AG20443 (cell line): ENCODE measurements at places on chromosomes 5 and 9.

- DNase-seq = no peak
Measured at GRCh38 chr9:110427497-110428104, 89.9 kb upstream of the TXNDC8 start.

DNA sequence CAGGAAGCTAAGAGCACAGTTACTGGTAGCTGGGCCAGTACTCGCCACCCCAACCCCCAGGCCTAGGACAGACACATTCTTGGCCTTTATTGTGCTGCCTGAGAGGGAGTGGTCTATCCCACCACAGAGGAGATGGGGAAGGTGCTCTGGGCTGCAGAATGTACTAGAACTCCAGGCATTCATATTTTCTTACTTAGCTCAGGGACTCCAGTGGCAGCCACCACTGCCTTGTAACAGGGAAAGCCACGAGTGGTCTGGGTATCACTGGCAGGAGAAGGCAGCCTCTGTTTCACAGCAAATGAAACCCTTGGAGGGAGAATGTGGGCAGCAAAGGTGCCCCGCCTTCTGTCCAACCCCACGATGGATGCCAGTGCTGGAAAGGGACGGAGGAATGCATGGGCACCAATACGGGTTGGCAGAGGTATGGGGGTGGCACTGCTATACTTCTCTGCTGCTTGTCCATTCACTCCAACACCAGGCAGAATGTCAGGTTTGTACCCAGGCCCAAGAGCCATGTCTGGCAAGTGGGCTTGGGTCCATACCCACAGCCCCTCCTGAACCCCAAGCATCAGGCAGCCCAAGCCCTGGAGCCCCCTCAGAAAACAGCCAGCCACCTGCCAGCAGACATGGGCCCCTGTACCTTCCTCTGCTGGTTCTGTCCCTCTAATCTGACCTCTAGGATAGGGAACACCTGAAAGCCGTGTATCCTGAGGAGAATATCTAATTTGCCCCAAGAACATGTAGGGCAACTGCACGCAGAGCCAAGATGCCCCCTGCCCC is 4.6 kb downstream of the SEPTIN8 start:
- DNase-seq = no peak

DNA sequence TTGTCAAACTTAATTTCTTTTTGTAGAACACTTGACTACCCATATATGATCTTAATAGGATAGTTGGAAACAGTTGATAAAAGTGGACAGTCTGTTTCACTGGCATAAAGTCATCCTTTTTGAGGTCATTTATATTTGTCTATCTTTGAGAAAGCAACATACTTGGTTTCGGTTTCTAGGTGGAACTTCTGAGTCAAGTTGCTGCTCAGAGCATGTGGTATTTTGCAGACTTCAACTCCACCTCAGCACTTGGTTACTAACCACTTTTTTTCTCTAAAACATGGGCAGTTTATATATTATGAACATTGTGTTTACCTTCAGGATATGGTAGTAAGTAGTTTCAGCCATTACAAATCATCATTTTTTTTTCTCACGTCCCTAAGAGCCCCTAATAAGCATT is 1749.0 kb upstream of the C9orf72 start:
- no peak for DNase-seq

- no peak for DNase-seq
Measured at GRCh38 chr9:136526625-136527066, 19.2 kb downstream of the NOTCH1 start.

DNA sequence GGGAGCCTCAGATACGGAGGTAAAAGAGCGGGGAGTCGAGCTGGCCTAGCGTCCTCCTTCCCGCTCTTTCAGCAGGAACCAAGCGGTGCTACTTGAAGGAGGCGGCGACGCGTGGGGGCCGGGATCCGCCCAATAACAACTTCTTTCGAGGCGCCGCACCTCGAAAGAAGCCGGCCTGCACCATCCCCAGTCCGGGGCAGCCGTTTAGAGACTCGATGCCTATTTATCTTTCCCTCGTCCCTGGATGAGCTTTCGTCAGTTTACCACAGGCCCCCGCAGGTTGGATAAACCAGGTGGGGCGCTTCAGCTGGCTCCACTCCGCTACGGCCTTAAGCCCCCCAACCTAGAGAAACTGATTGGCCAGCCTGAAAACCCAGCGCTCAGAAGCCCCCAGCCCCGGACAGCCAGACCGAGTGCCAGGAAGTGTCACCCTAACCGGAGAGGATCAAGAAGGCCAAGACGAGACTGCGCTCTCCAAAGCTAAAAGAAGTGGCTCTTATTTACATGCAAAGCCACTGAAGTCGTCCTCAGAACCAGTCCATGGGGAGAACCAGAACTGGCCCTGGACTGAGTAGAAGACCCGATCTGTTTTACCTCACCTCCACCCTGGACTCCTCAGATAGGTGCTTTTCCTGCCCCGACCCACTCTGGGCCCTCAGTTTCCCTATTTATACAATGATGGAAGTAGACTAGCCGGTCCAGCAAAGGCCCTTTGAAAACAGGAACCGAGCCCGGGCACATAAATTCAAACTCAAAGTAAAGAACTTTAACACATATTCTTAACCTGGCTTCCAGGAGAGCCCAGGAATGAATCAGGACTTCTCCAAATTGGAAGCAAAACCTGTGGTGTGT is 1.4 kb downstream of the HAND1 start:
- no peak for DNase-seq

GRCh38 chr9:34372467-34373011 is 4.2 kb downstream of the MYORG start:
- DNase-seq = no peak

DNA sequence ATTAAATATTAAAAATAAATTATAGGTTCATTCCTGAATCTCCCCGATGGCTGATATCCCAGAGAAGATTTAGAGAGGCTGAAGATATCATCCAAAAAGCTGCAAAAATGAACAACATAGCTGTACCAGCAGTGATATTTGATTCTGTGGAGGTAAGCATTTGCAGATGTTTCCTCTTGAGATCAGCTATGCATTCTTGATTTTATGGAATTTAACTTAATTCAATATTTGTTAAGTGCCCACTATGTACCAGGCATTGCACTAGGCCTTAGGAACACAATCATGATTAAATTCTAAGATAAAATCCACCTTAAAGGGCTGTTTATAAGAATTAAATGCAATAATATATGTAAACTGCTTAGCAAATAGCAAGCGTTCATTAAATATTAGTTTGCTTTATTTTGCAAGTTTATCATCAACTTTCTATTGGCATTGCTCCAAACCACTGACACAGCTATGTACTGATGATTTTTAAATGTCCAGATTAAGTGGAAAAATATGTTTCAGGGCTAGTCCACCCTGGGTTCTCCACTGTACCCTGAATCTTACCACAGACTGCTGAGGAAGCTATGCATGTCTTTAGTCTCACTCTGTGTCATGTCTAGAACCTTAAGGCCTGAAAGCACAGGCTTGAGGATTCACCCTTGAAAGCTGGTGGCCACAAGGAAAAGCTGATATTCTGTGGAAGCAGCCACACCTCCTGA is 33.2 kb downstream of the SLC22A4 start:
- DNase-seq = peak; percentile 57

- no peak for DNase-seq
Measured at GRCh38 chr5:34521628-34522290, 134.4 kb upstream of the RAI14 start.

DNA sequence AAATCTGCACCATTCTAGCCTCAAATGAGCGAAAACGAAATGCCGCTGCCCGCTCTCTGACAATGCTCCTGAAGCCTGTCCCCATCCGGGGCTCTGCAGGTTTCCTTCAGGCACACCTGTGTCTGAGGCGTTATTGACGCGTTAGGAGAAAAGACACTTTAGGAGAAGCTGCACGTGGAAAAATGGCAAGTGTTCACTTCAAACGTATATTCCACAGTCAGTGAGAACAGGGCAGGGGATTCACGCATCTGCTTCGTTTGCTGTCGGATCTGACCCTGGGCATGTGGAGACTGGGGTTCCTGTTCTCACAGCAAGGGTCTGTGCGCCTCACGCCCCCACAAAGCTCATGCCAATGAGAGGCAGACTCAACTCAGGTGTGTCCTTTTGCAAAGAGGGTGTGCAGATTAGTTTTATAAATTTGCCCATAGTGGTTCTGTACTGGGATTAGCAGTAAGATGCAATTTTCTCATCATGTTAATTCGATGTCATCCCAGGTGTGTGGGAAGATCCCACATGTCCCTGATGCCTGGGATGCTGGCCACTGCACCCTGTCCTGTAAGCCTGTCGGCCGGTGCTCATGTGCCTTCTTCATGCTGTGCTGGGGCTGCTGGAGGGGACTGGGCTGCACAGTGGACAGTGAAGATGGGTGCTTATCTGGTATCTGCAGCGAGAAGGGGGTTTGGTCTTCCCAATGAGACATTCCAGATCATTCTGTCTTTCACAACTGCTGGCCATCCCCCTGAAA is 11.2 kb upstream of the TBC1D9B start:
- DNase-seq = no peak

DNA sequence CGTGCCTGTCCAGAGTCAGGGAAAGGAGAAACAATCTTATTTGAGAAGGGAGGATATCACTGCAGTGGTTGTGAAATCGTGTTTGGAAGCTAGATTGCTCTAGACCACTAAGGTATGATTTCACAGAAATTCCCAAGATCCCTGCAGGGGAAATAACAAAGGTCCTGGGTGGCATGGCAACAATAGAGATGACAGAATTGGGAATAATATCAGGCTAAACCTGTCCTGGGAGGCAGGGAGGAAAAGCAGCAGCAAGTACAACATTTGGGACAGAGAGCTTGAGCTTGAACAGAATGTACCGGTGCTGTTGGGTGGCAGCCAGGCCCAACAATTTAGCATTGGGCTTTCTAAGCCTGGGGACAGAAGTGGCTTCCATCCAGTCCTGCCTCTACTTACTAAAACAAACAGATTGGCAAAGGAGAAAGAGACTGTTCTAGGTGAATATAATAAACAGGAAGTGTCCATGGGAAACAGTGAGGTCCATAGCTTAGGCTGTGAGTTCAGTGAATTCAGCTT is 17.0 kb upstream of the ARHGAP26 start:
- DNase-seq = no peak

DNA sequence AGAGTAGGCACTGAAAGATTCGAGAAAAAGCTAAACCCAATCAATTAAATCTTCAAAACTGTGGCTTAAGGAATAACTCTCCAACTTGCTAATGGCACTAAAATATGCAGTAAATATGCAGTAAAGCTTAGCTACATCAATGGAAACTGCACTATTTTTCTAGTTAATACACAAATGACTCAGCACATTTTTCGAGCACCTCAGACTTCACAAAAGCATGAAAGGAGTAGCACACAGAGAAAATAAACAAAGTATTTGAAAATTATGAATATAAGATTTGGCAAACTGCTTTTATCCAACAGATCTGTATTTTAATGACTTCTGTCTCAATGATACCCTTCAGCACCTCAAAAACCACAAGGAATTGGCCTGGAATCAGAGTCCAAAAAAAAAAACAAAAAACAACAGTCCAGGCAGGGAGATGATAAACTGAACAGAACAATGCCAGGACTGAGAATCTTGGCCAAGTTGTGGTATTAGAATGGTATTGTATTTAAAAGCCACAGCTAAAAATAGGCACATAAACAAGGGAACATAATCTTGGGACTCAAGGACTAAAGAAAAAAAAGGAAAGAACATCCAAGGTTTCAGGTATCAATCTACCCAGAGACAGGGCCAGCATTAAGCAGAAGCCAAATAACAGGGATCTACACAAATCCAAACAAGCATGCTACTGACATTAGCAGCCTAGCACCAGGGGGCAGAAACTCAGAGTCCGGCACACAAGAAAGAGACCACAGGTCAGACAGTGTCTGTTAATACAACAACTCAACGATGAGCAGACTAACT is 21.4 kb downstream of the TMEM245 start:
- DNase-seq = peak; percentile 57

DNA sequence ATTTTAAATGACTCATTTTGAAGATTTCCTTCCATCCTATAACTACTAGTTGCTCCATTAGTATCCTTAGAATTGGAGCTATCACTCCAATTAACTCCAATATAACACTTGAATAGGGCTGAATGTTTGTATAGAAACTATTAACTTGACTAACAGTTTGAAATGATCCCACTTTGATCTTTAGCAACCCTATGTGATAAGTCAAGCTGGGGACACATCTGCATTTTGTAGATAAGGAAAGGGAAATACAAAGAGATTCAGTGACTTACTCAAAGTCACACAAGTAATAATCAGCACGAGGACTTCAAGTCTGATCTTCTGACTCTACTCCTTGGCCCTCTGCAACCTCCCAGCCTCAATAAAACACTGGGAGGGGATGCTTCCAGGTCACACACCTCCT is 101.1 kb downstream of the TMEM215 start:
- DNase-seq = no peak

DNA sequence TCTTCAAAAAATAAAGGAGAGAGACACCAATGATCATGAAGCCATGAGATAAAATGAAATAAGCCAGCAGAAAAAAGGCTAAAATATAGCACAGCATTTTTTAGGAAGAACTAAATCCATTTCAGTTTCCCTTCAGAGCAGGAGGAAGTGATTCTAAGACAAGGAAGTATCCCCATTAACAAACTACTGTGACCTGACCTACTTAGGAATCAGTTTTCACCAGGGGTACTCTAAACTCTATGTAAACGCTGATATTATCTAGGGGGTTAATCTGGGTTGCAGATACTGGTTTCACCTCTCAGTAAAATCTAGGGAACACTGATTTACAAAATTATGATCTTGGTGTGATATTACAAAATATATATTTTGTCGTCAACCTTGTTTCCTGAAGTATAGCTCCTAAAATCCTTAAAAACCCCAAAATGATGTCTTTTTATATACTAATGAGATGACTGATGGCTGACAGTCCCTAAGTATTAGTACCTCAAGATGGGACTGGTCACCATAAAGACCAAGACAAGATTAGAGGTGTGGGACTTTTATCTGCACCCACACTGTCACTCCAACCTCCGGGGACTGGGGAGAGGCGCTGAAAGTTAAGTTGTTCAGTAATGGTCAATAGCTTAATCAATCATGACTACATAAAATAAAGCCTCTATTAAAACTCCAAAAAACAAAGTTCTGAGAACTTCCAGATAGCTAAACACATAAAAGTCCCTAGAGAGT is 2.9 kb upstream of the FNBP1 start:
- no peak for DNase-seq

DNA sequence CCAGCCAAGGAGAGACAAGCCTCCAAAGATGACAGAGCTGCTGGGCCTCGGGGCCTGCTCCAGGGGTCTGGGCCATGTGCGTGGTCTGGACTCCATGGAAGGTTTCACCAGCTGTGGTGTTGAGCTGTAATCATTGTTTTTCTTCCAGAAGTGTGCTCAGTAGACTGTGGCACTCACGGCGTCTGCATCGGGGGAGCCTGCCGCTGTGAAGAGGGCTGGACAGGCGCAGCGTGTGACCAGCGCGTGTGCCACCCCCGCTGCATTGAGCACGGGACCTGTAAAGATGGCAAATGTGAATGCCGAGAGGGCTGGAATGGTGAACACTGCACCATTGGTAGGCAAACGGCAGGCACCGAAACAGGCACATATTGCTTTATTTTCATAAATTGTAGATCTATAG is 164.8 kb upstream of the WWC1 start:
- DNase-seq = no peak
